SJSA1 (cell line): ENCODE measurements at places on chromosomes 5 and 9. TPM values are rescaled to one million over a fixed set of nuclear protein-coding genes. Genes with fewer than 3 reads are reported as not detected.
A peak's percentile ranks its signal among the peaks of the same experiment; 100 is the strongest.

DNA sequence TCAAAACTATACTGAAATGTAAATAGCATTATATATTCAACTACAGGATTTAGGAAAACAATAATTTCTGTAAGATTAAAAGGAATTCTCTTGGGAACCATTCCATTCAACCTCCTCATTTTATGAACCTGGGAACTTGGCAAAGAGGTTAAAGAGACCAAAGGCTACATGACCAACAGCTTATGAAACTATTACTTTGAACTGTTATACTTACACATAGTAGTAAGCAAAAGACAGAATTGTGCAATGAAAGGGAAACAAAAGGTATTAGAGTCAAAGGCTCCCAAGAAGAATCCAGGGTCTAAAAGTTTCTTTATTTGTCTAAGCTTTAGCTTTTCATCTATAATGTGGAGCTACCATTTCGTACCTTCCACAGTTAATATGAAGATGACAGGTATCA, 7.2 kb downstream of the C9orf72 start:
- H3K4me3 ChIP-seq, result no peak overlapping the region
- DNase-seq, result no peak
- H3K36me3 ChIP-seq, result no peaks in the 10 kb centered on the region
- H3K4me1 ChIP-seq, result no peaks in the 10 kb centered on the region

DNA sequence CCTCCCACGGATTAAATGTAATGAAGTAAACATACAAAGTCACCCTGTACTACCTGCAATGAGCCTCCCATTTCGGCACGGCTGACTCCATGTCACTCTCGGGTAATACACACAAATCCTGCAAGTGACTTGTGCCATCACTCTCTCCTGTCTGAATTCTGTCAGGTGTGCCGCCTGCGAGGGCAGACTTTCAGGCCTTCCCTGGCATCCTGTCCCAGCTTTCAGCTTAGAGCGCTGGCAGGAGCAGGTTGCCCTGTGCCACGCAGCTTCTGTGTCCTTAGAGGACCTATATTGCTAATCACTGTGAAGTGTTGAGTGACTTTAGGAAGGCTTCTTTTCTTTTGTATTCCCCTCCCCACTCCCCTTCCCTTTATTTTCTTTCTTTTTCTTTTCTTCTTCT, 25.8 kb upstream of the S1PR3 start:
- no peaks in the 10 kb centered on the region for H3K36me3 ChIP-seq
- DNase-seq, result no peak
- no peak overlapping the region for H3K27ac ChIP-seq
- H3K4me3 ChIP-seq, result no peak overlapping the region

DNA sequence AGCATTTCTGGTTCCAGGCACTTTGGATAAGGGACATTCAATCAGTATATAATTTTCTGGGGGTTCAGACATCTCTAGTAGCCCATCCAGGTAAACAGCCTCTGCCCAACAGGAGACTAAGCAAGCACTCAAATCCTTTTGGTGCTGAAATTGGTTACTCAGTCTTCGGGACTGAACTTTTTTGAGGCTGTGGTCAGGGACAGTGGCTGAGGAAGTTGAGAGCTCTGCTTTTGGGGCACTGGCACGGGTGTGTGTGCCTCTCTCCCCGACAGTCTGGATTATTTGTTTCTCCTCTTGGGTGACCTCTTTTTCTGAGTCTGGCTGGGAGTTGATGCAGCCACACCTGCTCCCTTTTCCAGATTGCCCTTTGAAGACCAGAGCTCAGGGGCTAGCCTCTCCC, 47.6 kb downstream of the ACER2 start:
- no peaks in the 10 kb centered on the region for H3K36me3 ChIP-seq
- H3K27me3 ChIP-seq, result no peaks in the 10 kb centered on the region
- H3K4me3 ChIP-seq, result no peak overlapping the region
- H3K27ac ChIP-seq, result no peak overlapping the region

- H3K4me1 ChIP-seq, result no peaks in the 10 kb centered on the region; the same call in 1 of the 2 replicates
- no peak for DNase-seq
- H3K4me3 ChIP-seq, result no peak overlapping the region
- no peak overlapping the region for H3K27ac ChIP-seq
- no peaks in the 10 kb centered on the region for H3K27me3 ChIP-seq
- H3K36me3 ChIP-seq, result peaks cover 8% of the 10 kb centered on the region; the same call in 1 of the 2 replicates
Observed at GRCh38 chr5:87327998-87328397, 60.3 kb downstream of the RASA1 start.

- H3K4me1 ChIP-seq, result peaks cover 34% of the 10 kb centered on the region
- peak overlapping the region; percentile 94 for H3K27ac ChIP-seq
- peaks cover 21% of the 10 kb centered on the region for H3K36me3 ChIP-seq
- no peaks in the 10 kb centered on the region for H3K27me3 ChIP-seq
Observed at GRCh38 chr5:58462623-58463230, 2.8 kb upstream of the PLK2 start.

DNA sequence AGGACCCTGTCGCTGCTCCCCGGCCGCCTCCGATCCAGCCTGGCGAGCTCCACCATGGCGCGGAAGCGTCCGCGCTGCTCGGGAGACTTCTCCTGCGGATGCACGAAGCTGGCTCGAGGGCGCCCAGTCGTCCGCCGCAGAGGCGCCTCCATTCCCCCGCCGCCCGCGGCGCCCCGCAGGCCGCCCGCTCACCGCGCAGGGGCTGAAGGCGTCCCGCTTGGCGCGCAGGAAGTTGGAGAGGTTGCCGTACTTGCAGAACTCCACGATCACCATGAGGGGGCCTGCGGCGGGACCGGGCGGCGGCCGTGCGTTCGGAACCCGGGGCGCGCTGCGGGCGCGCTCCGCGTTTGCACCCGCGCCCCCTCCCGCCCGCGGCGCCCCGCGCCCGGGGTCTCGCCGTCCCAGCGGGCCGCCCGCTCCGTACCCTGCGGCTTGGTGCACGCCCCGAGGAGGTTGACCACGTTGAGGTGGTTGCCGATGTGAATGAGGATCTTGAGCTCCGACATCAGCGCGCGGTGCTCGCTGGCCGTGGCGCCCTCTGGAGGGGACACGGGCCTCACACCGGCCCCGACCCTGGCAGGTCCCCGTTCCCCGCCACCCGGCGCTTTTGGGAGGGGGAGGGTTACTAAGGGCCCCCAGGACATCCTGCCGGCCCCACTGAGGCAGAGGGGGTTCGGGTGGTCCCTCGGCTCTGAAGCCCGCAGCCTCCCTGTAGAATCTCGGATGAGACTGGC, 27.7 kb upstream of the SCGB3A1 start:
- H3K36me3 ChIP-seq, result no peaks in the 10 kb centered on the region
- peak overlapping the region; percentile 29 for H3K4me3 ChIP-seq
- peaks cover 12% of the 10 kb centered on the region for H3K4me1 ChIP-seq
- H3K27ac ChIP-seq, result no peak overlapping the region
- H3K27me3 ChIP-seq, result peaks cover 19% of the 10 kb centered on the region

DNA sequence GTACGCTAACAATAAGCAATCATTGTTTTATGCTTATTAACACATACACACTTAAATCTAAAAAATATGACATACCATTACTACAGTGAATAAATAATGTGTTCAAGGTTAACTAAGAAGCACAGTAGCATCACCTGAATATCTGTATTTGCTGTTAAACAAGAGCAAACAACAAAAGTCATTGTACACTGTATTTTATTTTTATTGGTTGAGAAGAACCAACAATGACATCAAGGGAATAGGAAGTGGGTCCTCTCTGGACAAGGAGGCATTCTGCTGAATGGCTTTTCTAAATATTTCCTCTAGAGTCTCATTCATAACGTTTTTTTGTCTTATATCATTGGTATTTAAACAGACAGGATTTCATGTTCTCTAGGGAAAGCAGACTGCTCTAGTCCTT, 460.4 kb downstream of the CDH9 start:
- no peaks in the 10 kb centered on the region for H3K4me1 ChIP-seq
- H3K27ac ChIP-seq, result no peak overlapping the region
- DNase-seq, result no peak
- H3K27me3 ChIP-seq, result no peaks in the 10 kb centered on the region

GRCh38 chr5:170021506-170021905, 41.2 kb upstream of the INSYN2B start:
- peaks cover 26% of the 10 kb centered on the region for H3K27me3 ChIP-seq
- no peak overlapping the region for H3K4me3 ChIP-seq
- no peak overlapping the region for H3K27ac ChIP-seq
- no peaks in the 10 kb centered on the region for H3K4me1 ChIP-seq
- H3K36me3 ChIP-seq, result no peaks in the 10 kb centered on the region
- DNase-seq, result no peak

- H3K27ac ChIP-seq, result no peak overlapping the region
- peaks cover 77% of the 10 kb centered on the region for H3K36me3 ChIP-seq
- H3K27me3 ChIP-seq, result no peaks in the 10 kb centered on the region
- no peak overlapping the region for H3K4me3 ChIP-seq
- no peak for DNase-seq
Observed at GRCh38 chr5:10682801-10683525, 78.1 kb downstream of the DAP start.

- DNase-seq, result no peak
- peaks cover 31% of the 10 kb centered on the region for H3K4me1 ChIP-seq
- H3K27me3 ChIP-seq, result no peaks in the 10 kb centered on the region
Observed at GRCh38 chr5:132768485-132768868, 8.6 kb downstream of the SEPTIN8 start.

DNA sequence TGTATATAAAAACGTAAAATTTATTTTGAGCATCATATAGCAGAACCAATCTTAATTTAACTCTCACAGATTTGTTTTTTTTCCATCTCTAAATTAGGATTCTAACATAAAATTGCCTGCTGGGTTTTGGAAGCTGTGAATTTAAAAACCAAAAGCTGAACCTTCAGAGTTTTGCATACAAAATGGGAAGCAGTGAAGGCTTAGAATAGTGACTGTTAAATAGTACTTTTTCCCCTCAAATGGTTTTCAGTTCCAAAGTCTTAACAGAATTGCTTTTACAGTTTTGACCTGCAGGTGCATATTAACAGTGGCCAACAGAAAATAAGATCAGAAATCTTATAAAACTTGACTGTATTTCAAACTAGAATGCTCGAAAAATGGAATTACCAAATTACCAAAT, 55.1 kb upstream of the LVRN start:
- no peaks in the 10 kb centered on the region for H3K27me3 ChIP-seq
- H3K36me3 ChIP-seq, result no peaks in the 10 kb centered on the region
- H3K4me3 ChIP-seq, result no peak overlapping the region
- no peak overlapping the region for H3K27ac ChIP-seq
- H3K4me1 ChIP-seq, result no peaks in the 10 kb centered on the region

- H3K27ac ChIP-seq, result no peak overlapping the region
- DNase-seq, result no peak
- no peaks in the 10 kb centered on the region for H3K4me1 ChIP-seq
Observed at GRCh38 chr9:135826188-135826545, 81.2 kb downstream of the CAMSAP1 start.

DNA sequence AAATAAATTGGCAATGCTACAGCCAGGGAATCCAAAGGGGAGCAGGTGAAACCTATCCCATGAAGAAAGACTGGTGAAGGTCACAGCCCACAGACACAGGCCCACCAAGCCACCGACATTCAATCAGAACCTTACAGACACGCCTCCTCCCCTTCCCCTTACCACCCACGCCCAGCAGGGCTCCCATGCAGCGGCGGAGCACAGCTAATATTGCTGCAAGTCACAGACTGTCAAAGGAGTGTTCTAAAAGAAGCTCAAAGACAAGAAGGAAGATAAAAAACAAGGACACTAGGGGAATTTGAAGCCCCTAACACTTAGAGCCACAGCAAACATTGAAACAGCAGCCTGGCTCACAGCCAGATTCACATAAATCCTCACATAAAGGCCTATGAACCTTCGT, 91.2 kb downstream of the MED10 start:
- no peak for DNase-seq
- H3K27ac ChIP-seq, result no peak overlapping the region
- H3K4me3 ChIP-seq, result no peak overlapping the region
- no peaks in the 10 kb centered on the region for H3K36me3 ChIP-seq

DNA sequence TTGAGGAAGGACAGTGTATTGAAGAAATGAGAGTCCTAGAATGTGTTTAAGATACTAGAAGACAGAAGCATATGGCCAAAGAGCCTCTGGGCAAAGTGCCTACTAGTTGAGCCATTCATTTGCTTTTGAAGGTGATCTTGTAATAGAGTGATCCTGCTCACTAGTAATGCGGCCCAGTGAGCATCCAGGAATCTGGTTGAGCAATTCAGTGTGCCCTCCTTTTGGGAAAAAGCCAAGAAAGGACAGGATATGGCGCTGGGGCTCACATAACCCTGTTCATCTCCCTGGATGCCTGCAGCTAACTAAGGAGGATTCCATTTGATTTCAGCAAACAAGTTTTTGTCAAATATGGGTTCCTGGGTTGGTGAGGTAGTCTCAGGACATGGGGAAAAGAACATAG, 16.3 kb downstream of the ADAM19 start:
- peaks cover 80% of the 10 kb centered on the region for H3K4me1 ChIP-seq
- no peaks in the 10 kb centered on the region for H3K27me3 ChIP-seq
- peak overlapping the region; percentile 47 for H3K27ac ChIP-seq

- no peak overlapping the region for H3K4me3 ChIP-seq
- H3K36me3 ChIP-seq, result no peaks in the 10 kb centered on the region
- H3K4me1 ChIP-seq, result no peaks in the 10 kb centered on the region
- no peaks in the 10 kb centered on the region for H3K27me3 ChIP-seq
- DNase-seq, result no peak
- H3K27ac ChIP-seq, result no peak overlapping the region
Observed at GRCh38 chr5:28313321-28313951, 1275.0 kb upstream of the CDH9 start.

DNA sequence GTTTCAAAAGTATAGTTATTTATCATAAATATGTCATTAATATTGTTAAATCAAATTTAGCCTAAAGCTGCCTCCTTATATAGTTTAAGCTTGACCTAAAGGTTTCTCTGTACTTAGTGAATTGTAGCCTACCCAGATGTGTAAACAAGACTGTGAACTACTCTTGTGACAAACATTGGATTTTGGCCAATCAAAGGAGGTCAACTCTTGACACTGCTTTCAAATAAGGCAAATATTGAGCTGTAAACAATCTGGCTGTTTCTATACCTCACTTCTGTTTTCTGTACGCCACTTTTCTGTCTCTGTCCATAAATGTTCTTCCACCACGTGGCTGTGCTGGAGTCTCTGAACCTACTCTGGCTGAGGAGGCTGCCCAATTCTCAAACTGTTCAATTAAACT, 51.2 kb downstream of the FXN start:
- H3K27ac ChIP-seq, result no peak overlapping the region
- H3K4me1 ChIP-seq, result no peaks in the 10 kb centered on the region
- H3K36me3 ChIP-seq, result no peaks in the 10 kb centered on the region
- H3K27me3 ChIP-seq, result no peaks in the 10 kb centered on the region

The PTGDS gene
- not detected in 2 replicates for total RNA-seq

The IL13 gene
- not detected in 2 replicates for total RNA-seq

The ZNF454 gene
- total RNA-seq, result not detected in 2 replicates

The ZNF618 gene
- total RNA-seq, result 1.1 and 4.7 TPM in 2 replicates

The WDR70 gene
- 28.4 and 34.9 TPM in 2 replicates for total RNA-seq

The S1PR3 gene
- 12.5 and 25.8 TPM in 2 replicates for total RNA-seq

The DOCK2 gene
- 1.5 and 3.5 TPM in 2 replicates for total RNA-seq
